ENCODE measurements at places on chromosomes 13 and 19.

DNA sequence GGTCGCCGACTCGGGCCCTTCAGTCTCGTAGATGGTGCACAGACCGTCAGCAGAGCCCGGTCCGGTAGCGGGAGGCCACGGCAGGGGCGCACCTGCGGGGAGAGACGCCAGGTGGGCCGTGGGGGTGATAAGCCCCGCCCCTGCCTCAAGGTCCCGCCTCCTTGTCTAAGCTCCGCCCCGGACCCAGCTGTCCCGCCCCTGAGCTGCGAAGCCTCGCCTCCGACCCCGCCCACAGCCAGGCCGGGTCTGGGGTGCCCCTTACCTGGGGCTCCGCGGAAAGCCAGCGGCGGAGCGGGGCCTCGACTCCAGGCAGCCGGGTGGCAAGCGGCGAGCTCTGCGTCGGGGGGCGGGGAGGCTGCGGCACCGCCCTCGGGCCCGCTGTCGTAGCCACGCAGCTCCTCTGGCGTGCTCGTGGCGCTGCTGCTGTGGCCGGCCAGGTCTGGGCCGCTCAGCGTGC lies 4.7 kb downstream of the PRR36 start:
- peak; percentile 60 for DNase-seq

DNA sequence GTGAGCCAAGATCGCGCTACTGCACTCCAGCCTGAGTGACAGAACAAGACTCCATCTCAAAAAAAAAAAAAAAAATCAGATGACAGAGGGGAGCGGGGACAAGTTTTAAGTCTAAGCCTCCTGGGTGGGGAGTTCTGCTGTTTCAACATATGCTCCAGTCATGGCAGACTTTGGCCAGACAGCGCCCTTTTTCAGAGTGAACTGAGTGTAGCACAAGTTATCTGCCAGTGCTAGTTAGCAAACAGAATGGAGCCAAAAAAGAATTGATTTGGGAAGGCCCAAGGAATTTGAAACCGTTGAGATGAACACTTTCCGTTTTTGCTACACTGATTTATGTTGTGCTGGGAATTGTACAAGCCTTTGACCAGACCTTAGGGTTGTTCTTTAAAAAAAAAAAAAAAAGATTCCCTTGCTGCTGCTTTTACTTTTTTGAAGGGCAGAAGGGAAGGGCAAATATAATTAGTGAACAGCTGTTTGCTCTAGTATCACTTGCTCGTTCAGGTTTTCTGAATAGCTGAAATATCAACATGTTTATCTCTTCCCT lies 5.7 kb downstream of the ACTN4 start:
- DNase-seq, result no peak

- no peak for DNase-seq
These were observed 239.7 kb downstream of the DNAJC15 start for GRCh38 chr13:43263047-43263446.

- no peak for DNase-seq
These were observed 15.9 kb downstream of the HNRNPM start for GRCh38 chr19:8460516-8461298.

DNA sequence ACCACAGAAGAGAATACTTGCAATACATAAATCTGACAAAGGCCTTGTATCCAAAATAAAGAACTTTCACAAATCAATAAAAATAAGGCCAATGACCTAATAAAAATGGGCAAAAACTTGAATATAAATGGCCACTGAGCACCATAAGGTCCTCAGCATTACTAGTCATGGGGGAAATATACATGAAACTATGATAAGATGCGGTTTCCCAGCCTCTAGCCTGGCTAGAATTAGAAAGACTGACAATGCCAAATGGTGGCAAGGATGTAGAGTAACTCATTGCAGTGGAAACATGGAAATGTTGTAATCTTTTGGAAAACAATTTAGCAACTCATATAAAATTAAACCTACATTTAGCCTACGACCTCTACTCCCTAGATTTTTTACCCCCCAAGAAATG lies 227.1 kb downstream of the GGACT start:
- DNase-seq, result no peak

GRCh38 chr13:23427342-23427843 lies 6.1 kb downstream of the SACS start:
- no peak for DNase-seq

- DNase-seq, result no peak
These were observed 29.4 kb upstream of the TFDP1 start for GRCh38 chr13:113555141-113555540.

GRCh38 chr13:40047322-40047771 lies 391.9 kb downstream of the COG6 start:
- DNase-seq, result no peak

DNA sequence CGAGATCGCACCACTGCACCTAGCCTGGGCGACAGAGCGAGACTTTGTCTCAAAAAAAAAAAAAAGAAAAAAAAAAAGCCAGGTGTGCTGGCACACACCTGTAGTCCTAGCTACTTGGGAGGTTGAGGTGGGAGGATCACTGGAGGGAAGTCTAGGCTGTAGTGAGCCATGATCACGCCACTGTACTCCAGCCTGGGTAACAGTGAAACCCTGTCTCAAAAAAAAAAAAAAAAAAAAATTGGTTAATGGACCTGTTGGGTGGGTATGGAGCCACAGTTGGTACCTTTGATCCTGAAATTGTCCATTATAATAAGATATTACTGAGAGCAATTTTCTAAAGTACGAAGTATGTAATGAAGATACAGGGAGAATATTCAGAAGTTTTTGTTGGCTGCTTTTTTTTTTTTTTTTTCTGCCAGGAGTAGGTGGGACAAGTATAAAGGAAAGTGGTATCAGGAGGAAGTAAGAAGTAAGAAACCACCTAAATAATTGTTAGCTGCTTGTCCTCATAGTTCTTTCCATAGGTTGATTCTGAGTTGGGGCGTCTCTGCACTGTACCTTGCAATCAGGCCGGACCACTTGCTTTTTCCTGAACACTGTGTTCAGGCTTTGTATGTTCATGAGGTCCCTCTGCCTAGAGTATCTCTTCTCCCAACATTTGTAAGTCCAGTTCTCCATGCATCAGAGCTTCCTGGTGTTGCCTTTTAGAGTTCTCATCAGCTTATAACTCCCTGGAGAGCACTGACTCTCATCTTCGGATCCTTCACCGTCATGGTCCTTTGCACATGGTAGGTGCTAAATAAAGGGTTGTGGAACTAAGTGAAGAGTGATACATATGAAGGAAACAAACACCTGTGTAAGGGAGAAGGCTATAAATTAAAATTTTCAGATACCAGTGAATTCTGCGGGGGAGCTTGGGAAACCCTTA lies 31.7 kb downstream of the ARHGAP35 start:
- no peak for DNase-seq

DNA sequence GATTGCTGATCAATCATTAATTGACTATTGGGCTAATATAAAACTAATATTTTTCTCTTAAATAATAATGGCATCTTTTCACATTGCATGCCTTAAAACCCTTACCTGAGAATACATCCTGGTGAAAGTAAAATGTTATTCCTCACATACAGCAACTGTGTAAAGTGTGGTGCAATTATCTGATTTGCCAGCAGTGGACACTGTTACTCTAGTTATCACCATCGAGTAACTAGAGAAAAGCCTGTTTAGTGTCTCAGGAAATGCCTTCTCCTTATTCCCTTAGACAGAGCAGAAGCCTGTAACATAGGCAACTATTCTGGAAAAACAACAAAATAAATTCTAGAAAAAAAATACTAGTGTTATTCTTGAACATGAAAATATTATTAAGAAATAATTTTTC lies 459.8 kb downstream of the FGF14 start:
- no peak for DNase-seq

- DNase-seq, result no peak
These were observed 11.8 kb upstream of the PRR20A start for GRCh38 chr13:57128909-57129308.

DNA sequence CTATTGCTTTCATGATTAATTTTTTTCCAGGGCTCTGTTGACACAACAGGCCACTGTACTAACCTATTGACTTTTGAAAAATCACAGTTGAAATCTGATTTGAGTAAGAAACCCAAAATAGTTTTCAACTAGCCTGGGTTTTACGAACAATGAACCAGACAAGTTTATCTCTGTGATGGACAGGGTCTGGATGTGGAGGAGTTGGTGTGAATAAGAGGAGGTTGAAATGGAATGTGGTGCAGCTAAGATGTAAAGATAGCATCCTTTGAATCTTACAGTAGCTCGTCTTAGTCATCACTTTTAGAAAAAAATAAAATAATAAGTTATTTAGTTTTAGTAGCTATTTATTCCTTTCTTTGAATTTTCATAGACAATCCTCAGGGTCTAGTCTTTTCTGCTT lies 8.3 kb upstream of the OXGR1 start:
- DNase-seq, result no peak

DNA sequence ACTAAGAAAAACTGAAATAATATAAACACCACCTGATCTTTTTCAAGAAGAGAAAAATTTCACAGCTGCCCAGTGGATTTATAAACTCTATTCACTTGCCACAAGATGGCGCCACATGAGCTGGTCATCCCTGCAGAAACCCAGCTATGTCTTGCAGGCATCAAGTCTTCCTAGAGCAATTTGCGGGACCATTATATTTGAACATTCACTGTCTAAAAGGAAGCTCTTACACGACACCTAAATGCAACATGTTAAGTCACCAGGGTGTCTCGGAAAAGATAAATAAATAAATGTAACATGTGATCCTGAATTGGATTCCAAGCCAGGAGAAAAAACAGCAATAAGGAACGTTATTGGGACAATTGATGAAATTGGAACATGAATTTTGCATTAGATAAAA lies 20.3 kb upstream of the AKT2 start:
- DNase-seq, result peak; percentile 62
